RCC 7860 (cell line): ENCODE measurements at places on chromosomes 3 and 15.

GRCh38 chr3:151630035-151630434 lies 103.7 kb upstream of the AADACL2 start:
- DNase-seq: no peak

DNA sequence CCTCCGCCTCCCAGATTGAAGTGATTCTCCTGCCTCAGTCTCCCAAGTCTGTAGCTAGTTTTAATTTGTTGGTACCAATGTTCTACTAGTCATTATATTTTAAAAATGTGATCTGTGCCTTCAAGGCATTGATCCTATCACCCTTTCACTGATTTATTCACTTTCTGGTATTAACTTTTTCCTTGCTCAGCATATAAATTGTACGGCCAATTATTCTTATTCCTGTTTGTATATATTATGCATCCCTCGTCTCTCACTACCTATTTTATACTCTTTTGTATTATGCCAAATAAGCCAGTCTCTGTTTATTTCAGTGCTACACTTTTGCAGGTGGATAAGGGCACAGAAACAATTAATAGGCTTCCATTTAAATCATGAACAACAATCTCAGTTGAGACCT lies 620.2 kb upstream of the BCHE start:
- no peak for DNase-seq

GRCh38 chr3:110021659-110022058 lies 684.3 kb upstream of the DPPA4 start:
- no peak for DNase-seq

DNA sequence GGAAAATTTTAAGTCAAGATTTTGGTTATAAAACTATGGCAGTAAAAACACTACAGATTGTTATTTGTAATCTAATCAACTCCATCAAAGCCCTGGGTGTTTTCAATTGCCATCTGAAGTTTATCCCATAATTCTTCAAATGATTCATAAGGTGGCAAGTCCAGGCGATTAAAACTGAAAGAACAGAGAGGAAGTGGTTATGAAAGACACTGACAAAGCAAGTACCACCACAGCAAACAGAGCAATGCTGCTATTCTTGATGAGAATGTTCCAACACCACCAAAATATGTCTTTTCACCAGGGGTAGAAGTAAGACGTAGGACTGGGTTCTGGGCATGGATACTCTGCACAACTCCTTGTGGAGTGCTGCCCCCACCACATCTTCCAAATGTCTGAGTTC lies 86.9 kb upstream of the PRTG start:
- no peak for DNase-seq

DNA sequence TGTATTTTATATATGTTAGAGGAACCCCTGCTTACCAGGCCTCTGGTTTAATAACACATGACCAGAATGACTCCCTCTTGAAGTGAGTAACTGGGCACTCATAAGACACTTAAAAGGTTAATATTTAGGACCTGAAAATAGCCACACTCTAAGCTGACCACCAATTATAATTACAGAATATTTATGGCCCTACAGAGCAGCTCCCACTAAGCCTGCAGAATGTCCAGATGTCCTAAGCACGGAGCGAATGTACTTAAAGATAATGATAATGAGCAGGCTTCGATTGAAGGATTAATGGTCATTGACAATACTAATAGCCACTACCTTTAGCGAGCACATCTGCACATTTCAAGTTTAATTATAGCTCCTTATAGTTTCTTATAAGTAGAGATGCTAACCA lies 22.8 kb upstream of the KCTD6 start:
- no peak for DNase-seq

- no peak for DNase-seq
Measured at GRCh38 chr15:71357321-71357732, 242.1 kb downstream of the THSD4 start.

GRCh38 chr3:73601011-73601410 lies 23.7 kb downstream of the PDZRN3 start:
- no peak for DNase-seq

GRCh38 chr15:24966364-24967103 lies 11.7 kb downstream of the SNRPN start:
- no peak for DNase-seq

- no peak for DNase-seq
Measured at GRCh38 chr3:57150113-57150581, 15.0 kb downstream of the IL17RD start.

- DNase-seq: no peak
Measured at GRCh38 chr3:133928903-133929607, 33.4 kb upstream of the RAB6B start.

DNA sequence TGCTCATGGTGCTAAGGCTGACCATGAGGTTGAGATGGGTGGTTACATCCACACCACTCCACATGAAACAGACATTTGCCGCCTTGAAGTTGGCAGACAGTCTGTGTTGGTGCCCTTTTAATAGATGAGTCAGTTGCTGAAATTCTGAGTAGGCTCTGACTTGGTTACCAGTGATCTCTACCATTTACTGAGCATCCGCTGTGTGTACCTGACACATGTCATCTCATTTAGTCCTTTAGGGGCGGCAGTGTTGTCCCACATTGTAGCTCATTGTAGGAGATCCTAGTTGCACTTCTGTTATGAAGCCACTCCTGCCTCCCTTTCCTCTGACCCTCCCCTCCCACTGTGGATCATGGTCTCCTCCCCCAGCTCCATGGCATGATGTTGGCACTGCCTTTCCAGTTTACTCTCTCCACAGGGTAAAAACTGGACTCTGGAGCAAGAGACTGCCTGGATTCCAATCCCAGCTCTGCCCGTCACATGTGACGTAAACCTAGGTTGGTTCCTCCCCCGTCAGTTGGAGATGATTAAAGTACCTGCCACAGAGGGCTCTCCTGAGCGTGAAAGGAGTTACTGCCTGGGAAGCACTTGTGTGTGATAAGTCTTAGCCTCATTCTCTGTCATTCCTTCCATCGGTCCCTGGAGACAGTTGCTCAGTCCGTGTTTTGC lies 21.6 kb downstream of the SLCO3A1 start:
- no peak for DNase-seq

GRCh38 chr3:61248496-61248895 lies 2.8 kb downstream of the FHIT start:
- no peak for DNase-seq

DNA sequence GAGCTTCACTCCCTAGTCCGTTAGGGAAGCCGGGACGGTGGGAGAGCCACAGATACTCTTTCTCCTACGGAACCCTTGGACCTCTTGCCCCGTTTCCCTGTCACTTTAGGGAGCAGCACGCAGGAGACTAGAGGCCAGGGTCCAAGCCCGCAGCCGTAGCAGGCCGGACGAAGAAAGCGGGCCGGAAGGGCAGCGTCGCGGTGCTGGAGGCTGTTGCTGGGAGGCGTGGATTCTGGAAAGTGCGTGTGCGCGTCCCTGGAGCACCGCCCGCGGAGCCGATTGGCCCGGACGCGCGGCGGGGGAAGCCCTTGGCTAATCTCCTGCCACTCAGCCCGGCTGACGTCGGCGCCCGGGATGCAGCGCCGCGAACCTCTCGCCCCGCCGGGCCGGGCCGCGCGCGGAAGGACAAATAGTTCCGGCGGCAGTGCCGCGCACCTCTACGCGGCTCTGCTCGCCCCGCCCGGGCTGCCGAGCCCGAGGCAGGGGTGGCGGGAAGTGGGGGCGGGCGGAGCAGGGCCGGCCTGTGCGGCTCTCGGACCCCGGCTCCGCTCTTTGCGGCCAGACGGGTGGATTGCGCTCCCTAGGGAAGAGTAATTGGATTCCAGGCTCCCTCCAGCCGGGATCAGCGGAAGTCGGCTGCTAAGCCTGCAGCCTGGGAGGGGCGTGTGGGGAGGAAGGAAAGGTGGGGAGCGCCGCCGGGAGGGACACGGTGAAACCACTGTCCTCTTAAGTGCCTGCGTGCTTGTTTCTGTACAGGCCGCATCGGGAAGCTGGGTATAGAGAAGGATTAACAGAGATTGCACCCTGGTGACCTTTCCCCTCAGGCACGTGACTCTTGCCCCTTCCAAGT lies 31.3 kb upstream of the TCF12 start:
- DNase-seq: peak; percentile 80

GRCh38 chr3:134496471-134497071 lies 10.7 kb downstream of the CEP63 start:
- DNase-seq: no peak

GRCh38 chr3:193317682-193318300 lies 60.8 kb downstream of the ATP13A5 start:
- no peak for DNase-seq

DNA sequence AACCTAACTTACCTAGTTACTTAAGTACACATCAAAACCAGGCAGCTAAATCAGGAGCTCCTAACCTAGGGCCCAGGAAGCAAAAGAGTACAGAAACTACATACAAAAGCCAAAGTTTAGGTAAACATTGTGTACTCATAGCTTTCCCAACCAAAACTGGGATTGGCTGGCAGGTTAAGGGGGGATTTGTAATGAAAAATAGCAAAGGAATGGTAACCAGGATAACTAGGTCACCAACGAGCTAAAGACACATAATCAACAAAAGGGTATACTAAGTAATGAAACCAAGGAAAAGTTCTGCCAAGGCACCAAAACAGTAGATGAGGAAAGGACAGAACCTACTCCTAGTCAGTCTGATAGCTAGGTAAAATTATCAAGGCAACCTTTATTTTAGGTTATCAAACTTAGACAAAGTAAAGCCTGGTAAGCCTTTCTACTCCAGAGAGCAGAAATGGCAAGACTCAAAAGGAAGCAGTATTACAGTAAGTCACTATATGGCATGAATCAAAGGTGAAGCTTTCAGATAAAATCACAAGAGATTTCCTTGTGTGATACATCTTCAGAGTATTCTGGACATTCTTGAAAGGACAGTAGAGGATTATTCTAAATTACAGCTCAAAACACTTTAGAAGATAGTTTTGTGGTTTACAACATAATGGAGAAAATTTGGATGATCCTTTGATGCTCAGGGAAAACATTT lies 10.2 kb downstream of the TRA2B start:
- no peak for DNase-seq

DNA sequence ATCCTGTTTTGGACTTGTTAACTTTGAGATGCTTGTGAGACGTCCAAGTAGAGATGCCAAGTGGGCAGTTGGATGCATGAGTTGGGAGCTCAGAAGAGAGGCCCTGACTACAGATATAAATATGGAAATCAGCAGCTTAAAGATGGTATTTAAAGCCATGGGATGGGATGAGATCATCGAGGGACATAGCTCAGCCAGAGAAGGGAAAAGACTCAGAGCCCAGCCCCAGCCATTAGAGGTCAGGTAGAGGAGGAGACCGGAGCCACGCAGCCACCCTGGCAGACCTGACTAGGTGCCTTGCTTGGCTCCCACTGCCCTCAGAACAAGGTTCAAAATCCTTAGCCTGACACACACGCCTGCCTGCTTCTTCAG lies 31.1 kb downstream of the ATP2B2 start:
- no peak for DNase-seq

GRCh38 chr3:46960835-46961234 lies 15.7 kb downstream of the CCDC12 start:
- no peak for DNase-seq

DNA sequence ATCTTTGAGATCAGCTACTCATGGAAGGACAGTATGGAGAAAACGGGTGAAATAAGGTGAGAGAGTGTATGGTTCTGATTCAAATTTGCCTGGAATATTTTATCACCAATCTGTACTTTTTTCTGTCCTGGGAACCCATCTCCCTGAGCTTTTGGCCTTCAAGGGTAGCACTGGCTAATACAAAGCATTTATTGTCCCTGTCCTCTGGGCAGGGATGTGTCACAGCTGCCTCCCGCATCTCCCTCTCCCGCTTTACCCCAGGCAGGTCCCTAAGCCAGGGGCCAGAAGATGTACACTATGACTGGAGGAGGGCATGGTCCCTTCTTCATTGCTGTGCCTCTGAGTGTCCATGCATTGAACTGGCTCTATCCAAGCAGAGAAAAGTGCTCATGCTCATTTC lies 201.7 kb upstream of the CHRNA7 start:
- DNase-seq: no peak

DNA sequence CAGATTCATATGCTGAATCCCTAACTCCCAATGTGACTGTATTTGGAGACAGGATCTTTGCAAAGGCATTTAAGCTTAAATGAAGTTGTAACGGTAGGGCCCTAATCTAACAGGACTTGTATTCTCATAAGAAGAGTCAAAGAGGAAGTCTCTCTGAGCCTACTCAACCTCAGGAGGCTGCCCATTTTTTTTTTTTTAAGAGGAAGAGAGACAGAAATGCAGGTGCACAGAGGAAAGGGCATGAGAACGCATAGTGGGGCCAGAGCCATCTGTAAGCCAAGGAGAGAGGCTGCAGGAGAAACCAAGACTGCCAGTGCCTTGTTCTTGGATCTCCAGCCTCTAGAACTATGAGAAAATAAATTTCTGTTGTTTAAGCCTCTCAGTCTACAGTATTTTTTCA lies 28.4 kb downstream of the ZNF860 start:
- DNase-seq: no peak

- DNase-seq: no peak
Measured at GRCh38 chr3:163368168-163368567, 1710.1 kb downstream of the SI start.

DNA sequence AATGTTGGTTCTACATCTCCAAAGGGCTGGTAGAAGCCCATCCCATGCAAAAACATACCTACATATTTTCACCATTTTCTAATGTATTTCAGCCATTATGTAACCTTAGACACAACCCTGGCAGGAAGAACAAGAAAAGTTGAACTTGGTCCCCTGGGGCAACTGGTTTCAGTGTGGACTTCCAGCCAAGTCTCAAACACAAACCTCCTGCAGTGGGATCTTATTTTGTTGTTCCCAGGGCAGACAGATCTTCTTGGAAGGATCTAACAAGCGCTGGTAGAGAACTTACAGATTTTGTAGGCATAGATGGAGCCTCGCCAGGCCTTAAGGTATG lies 96.3 kb downstream of the ADAMTS17 start:
- no peak for DNase-seq

- DNase-seq: no peak
Measured at GRCh38 chr15:90126022-90126421, 23.8 kb upstream of the IDH2 start.

DNA sequence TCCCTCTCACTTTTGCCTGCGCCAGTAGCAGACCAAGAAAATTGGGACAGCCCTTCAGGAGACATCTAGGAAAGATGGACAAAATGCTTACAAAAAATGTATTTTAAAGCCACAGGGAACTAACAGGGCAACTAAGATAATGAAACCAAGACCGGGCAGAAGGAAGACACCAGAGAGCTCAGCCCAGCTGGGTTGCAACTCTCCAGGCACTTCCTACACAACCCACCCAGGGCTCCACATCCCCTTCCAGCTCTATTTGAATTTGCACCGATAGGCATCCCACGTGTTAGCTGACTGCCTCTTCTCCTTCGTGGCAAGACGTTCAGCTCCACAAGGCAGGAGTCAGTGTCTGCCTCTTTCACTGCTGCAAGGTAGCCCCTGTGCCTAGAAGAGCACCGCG lies 6.6 kb upstream of the ATP10A start:
- no peak for DNase-seq
